Stimulated activated CD4-positive, alpha-beta T cell treated with anti-CD3 and anti-CD28 coated beads, Interleukin-1b, Interleukin-23, amount 100 ng/mL, for 1 hour (primary cell): ENCODE measurements at places on chromosomes 2 and 18.

DNA sequence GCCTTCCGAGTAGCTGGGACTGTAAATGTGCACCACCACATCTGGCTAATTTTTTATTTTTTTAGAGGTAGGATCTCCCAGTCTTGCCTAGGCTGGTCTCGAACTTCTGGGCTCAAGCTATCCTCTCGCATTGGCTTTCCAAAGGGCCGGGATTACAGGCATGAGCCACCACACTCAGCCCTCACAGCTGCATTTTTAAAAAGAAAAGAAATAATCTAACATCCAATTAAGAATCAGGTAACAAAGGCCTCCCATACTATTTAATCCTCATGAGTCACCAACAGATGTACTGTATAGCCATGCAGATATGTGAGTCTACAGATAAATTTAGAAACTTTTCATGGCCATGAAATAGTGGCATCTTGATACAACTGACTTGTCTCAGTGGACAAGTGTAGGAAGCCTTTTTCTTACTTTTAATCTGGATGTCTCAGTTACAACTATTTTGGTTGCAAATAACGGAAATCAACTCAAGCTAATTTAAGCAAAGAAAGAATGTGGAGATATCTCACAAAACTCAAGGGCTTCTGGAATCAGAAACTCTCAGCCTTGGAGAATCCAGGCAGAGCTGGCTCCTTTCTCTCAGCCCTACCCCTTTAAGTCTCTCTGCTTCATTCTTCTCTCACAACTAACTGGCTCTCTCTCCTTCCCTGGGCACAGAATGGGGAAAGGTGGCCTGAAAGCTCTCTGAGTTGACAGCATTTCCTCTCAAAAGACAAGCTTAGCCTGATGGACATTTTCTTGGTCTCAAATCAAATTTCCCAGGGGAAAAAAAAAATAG, 12.8 kb upstream of the PPM1B start:
- no peak for DNase-seq

GRCh38 chr2:41890341-41890740, 157.5 kb upstream of the PKDCC start:
- DNase-seq, result no peak

DNA sequence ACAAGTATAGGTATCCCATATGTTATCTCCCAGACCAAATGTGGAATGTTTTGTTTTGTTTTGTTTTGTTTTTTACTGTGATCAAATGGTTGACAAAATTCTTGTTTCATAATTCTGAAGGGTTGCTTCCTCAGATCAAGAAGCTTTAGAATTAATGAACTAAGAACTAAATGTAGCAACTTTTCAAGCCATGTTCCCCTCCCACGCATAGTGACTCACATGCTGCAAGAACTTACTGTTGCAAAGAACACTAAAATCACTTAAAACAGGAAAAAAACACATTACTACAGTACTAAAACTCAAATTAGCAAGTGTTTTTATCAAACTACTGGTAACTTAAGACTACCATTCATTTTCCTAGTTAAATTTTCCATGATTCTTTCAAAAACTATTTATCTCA, 30.6 kb downstream of the HNRNPLL start:
- no peak for DNase-seq

DNA sequence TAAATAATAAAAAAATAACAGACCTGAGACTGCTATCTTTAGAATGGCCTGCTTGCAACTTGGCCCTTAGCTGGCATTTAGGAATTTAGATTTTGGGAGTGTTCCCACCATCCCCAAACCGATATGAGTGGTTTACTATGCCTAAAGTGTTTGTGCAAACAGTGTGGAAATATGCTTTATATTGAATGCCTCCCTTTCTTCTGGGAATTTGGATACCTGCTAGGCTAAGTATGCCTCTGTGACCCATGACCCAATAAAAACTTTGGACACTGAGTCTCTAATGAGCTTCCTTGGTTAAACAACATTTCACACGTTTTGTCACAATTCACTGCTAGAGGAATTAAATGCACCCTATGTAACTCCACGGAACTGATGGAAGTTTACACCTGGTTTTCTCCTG, 73.2 kb downstream of the BMPR2 start:
- no peak for DNase-seq

GRCh38 chr2:178700136-178700535, 107.1 kb downstream of the TTN start:
- no peak for DNase-seq

DNA sequence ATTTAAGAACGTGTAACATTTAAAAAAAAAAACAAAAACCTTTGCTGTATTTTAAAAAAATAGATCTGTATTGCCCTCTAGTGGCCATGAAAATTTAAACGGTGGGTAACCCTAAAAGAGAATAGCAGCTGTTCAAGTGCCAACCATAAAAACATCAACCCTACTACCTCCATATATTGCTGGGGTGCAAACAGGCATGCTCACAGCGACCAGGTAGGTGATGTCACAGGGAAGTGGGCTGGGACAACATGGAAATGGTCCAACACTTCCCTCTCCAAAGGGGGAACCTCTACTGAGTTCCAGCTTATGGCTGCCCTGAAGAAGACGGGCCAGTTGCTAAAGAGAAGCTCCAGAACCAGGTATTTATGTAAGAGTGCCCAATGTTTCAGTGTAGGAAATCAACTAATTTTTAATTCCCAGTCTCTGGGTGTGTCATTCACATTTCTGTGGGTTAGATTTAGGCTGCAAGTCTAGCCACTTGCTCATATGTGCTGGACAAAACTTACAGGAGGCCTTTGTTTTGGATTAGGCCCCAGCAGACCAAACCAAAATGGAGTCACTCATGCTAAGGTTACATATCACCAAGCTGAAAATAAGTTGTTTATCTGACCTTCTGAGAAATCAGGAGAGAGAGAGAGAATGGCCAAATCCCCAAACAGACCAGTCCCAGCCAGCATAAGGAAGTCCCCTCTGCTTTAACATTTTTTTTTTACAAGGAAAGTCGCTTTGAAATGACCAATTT, 54.5 kb downstream of the SKA1 start:
- no peak for DNase-seq

DNA sequence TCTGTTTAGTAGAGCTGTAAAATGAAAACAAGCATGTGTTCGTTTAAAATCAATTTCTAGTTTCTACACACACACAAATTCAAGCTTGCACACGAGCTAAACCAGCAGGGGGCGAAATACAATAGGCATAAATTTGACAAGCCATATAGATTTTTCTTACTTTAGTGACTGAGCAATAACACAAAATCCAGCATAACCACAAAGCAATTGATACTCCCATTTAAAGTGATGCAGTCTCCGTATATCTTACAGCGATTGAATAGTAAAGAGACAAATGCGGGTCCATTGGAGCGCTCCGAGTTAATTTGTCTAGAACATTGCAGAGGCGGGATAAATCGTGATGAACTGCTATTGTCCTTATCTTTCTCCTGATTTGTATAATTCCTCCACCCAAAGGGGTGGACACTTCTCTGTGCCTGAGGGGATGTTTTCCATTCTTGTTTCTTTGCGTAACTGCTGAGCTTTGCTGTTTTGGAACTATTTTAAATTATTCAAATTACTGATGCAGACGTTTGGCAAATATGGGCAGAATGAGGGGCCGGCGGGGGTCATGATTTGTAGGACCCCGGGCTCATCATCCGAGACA, 1.2 kb upstream of the AFTPH start:
- DNase-seq, result peak; percentile 44

DNA sequence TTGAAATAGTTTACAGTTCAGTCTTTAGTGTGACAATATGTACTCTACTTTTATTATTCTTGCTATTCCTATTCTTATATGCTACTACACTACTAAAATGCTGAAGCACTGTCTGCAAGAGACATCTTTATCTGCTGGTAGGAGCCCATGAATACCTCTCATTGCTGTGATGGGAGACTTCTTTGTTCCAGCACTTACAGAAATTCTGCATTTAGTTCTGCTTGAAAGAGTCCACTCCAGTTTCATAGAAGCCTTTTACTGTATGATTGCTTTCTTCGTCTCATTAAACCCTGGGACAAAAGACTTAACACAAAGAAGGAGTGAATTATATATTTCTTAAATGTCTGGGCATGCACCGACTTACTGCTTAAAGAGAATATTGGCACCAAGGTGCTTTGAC, 272.7 kb downstream of the CD226 start:
- DNase-seq, result no peak

- DNase-seq, result no peak
Observed at GRCh38 chr18:43847164-43848091, 570.1 kb upstream of the SYT4 start.

GRCh38 chr2:207772081-207772843, 2.6 kb upstream of the FZD5 start:
- no peak for DNase-seq

GRCh38 chr2:236827997-236828396, 257.7 kb upstream of the COPS8 start:
- no peak for DNase-seq

DNA sequence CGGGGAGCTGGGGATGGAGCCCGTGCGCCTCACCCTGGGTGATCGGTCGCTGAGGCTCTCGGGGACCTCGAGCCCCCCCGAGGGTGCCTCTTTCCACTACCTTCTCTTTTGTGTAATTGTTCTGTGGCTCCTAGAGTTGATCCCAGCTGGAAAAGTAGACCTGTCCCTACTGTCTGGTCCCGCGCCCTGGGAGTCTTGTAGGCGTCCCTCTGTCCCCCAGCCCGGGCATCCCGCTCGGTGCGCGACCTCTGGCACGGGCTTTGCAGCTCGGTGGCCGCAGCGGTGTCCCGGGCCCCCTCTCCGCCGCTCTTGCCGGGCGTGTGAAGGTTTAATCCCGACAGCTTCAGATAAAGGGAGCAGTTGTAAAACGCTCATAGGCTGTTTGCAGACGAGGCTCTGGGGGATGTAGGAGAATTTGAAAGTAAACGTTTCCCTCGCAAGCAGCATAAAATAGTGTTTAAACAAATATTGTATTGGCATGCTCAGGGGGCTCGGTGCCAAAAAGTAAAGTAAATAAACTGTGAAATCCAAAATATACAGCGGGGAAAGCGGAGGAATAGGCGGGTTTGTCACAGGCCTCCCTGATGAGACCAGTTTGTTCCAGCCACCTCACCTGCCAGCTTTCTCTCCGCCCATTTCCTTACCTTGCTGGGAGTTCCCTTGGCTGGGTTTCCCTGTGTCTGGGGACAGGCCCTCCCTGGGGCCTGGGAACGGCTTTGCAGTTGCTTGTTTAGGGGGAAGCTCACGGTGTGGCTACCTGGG, 1.9 kb downstream of the GLI2 start:
- no peak for DNase-seq

GRCh38 chr2:171810422-171811244, 83.4 kb downstream of the SLC25A12 start:
- DNase-seq, result no peak

DNA sequence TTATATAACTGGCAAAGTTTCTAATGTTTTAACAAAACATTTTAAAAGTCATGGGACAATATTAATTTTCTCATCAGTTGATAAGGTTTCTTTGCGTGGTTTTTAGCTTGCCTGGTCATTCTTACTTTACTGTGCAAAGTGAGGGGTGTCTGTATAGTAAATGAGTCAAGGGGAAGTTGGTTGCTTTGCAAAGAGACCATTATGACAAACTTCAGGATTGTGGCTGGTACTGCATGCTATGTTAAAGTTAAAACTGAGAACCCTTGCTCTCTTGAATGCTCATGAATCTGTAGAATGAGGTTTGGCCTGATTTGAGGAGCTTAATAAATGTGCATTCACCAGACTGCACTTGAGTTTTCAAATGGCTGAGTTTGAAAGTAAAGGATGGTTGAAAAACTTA, 47.0 kb downstream of the COL4A4 start:
- no peak for DNase-seq

DNA sequence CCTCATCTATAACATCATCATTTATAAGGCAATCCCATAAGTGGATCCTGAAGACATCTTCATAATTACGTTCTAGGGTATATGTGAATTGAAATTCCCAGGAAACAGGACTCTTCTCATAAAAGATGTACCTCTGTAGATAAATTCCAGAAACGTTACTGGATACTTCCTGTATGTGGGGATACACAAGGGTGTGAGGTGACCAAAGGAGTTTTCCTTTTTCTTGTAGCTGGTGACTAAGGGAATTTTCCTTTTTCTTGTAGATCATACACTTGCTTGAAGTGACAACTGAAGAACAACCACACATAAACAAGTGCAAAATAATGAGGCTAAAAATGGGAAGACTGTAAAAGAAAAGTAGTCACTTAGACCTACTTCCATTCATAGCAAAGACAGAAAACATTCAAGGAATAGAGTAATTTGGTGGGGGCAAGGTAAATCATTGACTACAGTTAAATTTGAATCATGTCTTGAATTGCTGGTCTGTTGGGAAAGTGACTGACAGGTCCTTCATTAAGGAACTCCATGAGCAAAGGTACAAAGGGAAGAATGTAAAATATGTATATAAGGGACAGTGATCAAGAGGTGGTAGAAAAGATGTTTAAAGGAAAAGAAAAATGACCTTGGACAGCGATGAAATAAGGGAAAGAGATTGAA, 53.2 kb upstream of the UBE2E3 start:
- DNase-seq, result no peak

- DNase-seq, result no peak
Observed at GRCh38 chr2:71721362-71721665, 268.0 kb downstream of the DYSF start.

- DNase-seq, result no peak
Observed at GRCh38 chr2:152354069-152354755, 19.2 kb downstream of the FMNL2 start.

- no peak for DNase-seq
Observed at GRCh38 chr2:117492209-117492851, 322.2 kb upstream of the DDX18 start.

DNA sequence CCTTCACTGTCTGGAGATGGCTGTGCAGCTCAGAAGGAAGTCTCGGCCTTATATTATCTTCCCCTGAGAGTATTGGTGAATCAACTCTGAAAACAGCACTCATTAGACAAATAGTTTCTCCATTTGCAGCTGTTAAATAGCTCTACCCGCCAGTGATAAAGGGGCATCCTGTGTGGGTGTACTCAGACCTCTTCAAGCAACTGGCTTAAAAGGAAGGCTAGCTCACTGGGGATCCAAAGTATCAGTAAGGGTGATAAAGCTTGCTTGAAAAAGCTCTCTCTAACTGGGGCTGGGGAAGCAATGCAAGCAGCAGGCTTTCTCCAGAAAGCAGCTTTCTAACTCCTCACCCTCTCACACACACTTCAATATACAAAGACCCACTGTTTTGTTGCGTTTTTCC, 64.9 kb upstream of the PSMD14 start:
- DNase-seq, result no peak

- DNase-seq, result no peak
Observed at GRCh38 chr2:149648282-149649030, 60.9 kb upstream of the MMADHC start.

DNA sequence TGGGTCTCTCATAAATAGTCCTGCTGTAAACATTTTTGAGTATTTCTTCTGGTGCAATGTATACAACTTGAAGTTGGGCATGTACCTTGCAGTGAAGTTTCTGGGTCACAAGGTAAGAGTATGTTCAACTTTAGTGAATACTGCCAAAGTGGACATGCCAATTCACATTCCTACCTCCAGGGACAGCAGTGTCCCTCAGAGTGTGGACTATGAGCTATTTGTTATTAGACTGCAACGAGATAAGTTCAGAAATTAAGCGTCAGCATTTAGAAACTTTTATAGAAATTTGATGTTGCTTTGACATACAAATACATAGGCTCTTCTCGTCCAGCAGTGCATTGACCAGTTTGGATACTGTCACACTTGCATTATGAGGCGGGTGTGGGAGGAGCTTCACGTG, 7.2 kb upstream of the ACKR3 start:
- DNase-seq, result no peak
